ENCODE measurements at places on chromosomes 11 and 22.

GRCh38 chr22:20429254-20430100, 8.1 kb downstream of the SCARF2 start:
- DNase-seq, result peak; percentile 64

DNA sequence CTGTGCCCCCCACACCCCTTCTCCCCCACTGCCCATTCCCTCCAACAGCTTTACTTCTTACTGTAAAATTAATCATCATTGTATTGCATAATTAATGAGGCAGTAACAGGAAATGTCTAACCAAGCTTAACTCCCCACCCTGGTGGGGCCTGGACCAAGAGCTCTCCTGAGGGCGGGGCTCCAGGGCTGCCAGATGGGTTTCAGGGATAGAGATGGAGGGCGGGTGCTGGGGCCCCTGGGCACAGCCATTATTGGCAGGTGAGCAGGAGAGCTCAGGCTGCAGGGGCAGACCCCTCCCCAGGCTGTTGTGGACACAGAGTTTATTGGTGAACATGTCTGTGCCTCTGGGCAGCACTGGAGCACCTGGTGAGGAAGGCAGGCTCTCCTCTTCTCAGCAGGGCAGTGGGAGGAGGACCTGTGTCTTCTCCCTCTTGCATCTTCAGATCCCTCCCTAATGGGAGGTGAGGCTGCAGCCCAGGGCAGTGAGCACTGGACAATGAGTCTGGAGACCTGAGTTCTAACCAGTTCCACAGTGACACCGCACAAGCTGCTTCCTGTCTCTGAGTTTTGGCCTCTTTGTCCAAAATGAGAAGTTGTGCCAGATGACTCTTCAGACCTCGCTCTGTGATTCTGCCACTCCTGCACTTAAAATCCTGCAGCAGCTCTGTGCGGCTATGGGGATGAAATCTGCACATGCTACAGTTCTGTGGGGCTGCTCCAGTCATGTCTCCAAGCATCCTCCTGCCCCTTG, 233.3 kb downstream of the CEP164 start:
- no peak for DNase-seq

GRCh38 chr11:134727204-134727603, 315.2 kb upstream of the B3GAT1 start:
- no peak for DNase-seq

DNA sequence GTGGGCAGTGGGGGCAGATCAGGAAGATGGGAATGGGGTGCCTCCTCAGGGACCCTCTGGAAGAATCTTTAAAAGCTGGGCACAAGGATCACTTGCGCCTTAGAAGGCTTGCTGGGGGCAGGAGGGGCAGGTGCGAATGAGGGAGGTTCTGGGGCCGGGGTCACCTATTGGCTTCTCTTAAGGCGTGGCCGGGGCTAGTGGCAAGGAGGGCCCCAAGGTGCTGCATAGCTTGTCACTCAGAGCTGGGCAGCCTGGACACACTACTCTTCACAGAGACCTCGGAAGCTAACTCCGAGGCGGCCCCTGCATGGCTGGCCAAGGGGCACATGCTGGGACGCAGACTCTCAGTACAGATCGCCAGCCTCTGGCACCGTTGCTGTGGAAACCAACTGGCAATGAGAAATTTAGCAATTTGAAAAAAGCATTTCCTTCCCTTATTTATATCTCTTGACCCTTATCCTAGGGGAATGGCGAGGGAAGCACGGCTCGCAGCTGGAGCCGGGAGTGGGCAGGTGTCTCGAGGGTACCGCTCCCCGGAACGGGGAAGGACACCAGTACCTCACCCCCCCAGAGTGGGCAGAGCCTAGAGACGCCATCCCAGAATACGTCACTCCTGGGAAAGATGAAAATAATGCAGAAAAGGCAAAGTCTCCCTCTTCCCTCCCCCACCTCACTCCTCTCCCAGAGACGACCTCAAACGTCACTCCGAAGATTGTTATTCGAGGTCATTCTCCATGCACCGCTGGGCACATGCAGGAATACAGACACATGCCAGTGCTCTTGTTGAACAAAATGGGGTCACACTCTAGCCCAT, 188.1 kb downstream of the CTTN start:
- no peak for DNase-seq

GRCh38 chr11:103326070-103326794, 217.0 kb downstream of the DYNC2H1 start:
- DNase-seq, result no peak

DNA sequence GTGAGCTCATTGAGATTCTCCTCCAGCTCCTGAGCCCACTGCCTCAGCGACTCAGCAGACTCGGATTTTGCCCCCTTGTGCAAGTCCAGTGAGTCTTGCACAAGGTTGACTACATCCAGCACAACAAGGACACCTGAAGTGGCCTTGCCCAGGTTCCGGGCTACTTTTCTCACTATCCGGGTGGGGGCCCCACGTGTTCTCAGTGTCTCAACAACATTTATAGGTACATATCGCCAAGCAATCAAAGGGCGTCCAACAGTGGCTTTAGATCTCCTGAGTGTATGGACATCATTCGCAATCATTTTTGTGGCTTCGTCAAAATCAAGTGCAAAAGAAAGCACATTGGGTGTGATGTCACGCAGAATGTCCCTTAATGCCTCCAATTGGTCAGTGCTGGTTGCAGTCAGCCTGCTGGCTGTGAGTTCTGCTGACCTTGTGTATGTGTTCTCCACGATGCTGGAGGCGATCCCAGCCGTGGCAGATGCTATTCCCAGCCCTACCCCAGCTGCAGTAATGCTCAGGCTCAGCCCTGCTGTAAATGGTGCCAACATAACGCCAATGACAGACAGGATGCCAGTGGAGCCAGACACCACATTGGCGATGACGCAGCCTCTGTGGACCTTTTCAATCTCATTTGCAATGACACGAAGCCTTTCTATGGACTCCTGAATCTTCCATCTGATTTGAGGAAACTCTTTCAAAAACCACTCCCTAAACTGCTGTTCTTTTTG, 10.3 kb downstream of the APOL4 start:
- DNase-seq, result no peak

- DNase-seq, result no peak
Measured at GRCh38 chr11:14270690-14271542, 88.1 kb downstream of the RRAS2 start.

GRCh38 chr11:6229911-6230310, 4.5 kb downstream of the FHIP1B start:
- DNase-seq, result no peak

DNA sequence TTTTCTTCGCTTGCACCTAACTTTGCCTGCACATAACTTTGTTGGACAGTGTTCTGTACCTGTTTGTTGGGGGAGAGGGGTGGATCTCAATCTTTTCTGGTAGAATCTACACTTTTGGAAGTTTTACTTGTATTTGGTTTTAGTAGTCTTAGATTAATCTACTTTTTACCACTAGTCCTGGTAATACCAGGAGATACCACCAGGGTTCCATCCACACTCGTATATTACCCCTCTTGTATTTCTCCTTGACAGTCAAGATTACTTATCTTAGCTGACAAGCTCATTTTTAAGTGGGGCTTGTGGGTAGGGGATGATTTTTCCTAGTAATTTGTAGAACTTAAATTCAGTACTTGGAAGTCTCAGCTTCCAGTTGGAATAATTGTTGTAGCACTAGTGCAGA, 37.3 kb upstream of the TECTA start:
- DNase-seq, result peak; percentile 6

Measured in CD4-positive, alpha-beta T cell (primary cell).